ENCODE measurements at places on chromosomes 12 and 14.
A peak's percentile ranks its signal among the peaks of the same experiment; 100 is the strongest.

GRCh38 chr12:40566271-40566670, 126.0 kb upstream of the CNTN1 start:
- no peak for DNase-seq

DNA sequence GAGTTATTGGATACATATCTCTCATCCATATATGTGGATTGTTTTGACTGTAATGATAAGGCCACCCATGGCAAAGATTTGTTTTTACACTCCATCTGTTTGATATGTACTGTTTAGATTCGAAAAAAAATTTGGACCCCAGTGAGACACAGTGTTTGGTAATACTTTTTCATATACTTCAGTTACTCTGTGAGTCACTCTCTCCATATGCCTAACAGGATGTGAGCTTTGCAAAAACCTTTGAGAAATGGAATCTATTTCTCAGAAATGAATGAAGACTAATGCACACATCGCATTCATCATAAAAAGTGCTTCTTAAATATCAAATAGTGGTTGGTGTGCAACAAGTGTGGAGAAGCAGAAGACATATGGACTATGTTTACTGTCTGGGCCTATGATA, 781.5 kb downstream of the SLC6A15 start:
- DNase-seq = no peak

GRCh38 chr12:48767047-48767446, 21.8 kb downstream of the ADCY6 start:
- no peak for DNase-seq

- peak; percentile 36 for DNase-seq
Observed at GRCh38 chr12:116708826-116709756, 28.8 kb downstream of the SPRING1 start.

DNA sequence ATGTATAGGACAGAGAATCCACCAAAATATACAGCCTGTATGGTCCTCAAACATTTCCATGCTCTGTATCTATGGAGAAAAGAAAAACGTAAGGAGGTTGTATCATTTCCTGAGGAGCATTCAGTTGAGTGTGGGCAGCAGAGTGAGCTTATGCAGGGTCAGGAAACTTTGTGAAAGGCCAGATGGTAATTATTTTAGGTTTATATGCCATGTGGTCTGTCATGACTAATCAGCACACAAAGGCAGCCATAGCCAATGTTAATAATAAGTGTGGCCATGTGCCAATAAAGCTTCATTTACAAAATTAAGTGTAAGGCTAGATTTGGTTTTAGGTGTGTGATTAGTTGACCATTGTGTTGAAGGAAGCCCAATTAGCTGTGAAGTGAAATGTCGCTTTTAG, 33.2 kb upstream of the A2M start:
- no peak for DNase-seq

DNA sequence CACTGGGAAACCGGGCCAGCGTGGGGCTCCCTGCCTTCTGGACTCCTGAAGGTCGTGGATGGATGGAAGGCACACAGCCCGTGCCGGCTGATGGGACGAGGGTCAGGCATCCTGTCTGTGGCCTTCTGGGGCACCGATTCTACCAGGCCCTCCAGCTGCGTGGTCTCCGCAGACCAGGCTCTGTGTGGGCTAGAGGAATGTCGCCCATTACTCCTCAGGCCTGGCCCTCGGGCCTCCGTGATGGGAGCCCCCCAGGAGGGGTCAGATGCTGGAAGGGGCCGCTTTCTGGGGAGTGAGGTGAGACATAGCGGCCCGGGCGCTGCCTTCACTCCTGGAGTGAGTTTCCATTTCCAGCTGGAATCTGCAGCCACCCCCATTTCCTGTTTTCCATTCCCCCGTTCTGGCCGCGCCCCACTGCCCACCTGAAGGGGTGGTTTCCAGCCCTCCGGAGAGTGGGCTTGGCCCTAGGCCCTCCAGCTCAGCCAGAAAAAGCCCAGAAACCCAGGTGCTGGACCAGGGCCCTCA, 26.9 kb downstream of the HIP1R start:
- no peak for DNase-seq

- no peak for DNase-seq
Observed at GRCh38 chr12:131445184-131445774, 265.6 kb upstream of the SFSWAP start.

- no peak for DNase-seq
Observed at GRCh38 chr12:13472690-13473089, 276.2 kb downstream of the EMP1 start.

DNA sequence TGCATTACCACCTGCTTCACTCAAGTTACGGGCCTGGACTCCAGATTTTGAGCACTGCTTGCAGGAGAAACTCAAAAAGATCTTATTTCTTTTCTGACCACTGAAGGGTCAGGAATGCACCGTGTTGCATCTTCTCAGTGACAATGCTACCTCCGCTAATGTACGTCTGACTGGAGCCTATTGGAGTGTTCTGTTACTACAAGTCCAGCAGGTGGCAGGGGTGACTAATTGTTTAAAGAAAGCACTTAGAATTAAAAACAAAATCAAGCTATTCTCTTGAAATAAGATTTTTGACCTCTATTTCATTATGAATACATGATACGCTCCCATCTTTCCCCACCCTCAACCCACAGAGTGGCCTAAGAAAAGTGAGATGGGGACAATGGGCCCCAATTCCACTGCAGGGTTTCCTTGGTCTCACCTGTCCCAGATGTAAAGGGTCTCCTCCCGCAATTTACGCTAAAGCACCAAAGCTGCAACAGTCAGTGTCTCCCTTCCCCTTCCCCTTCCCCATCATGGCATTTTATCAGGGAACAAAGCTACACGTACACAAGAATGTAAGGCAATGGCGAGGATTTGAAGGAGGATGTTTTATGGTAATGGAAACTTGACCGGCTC, 2.2 kb downstream of the TBPL2 start:
- no peak for DNase-seq
